ENCODE measurements at places on chromosomes 16 and 17.

DNA sequence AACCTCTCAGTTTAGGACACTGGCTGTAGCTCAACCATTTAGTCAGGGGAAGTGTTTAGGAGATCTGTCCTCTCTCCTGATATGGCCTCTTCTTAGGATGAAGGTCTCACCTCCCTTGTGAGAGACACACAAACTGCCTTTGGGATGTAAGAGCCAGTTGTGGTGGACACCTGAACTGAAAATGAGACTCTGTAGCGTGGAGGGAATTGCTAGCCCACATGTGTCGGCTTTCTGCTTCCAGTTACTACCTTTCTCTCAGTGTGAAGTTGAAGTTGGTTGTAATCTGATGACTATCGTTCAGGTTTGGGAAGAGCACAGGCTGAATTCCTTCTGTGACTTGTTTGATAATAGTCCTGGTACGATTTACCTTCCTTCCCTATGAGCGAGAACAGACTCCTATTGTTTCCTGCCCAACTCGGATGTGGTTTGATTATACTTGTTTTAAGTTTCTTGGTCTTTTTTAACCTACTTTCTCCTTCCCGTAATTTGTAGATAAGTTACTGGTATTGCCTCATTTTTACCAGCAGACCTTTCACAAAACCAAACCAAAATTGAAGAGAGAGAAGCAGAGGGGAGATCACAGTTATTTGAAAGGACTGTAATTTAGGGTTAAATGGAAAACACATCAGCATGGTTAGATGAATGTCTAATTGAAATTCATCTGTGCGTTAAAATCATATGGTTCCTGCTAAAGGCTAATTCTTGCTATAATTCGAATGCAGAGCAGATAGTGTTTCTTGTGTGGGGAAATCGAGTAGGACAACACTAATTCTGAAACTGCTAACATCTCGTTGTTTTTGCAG lies 43.2 kb downstream of the CLEC16A start:
- no peak for DNase-seq

GRCh38 chr17:33290253-33290652 lies 2.8 kb downstream of the ASIC2 start:
- no peak for DNase-seq

DNA sequence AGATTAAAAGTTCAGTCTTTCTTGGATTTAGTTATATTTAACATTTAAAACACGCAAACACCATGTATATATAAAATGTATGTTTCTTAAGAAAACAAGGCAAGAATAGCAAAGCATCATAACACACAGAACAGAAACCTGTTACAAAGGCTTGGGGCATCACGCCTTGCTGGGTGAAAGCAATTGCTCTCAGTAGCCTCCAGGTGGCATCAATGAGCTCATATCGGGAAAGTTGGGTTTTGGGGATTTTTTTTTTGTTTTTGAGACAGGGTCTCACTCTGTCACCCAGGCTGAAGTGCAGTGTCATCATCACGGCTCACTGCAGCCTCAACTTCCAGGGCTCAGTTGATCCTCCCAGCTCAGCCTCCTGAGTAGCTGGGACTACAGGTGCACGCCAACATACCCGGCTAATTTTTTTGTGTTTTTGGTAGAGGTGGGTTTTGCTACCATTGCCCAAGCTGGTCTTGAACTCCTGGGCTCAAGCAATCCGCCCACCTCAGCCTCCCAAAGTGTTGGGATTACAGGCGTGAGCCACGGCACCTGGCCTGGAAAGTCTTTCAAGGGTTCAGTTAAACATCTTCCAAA lies 56.9 kb downstream of the CYB5D2 start:
- peak; percentile 46 for DNase-seq

- DNase-seq: no peak
Measured at GRCh38 chr16:8957509-8958157, 6.1 kb downstream of the USP7 start.

DNA sequence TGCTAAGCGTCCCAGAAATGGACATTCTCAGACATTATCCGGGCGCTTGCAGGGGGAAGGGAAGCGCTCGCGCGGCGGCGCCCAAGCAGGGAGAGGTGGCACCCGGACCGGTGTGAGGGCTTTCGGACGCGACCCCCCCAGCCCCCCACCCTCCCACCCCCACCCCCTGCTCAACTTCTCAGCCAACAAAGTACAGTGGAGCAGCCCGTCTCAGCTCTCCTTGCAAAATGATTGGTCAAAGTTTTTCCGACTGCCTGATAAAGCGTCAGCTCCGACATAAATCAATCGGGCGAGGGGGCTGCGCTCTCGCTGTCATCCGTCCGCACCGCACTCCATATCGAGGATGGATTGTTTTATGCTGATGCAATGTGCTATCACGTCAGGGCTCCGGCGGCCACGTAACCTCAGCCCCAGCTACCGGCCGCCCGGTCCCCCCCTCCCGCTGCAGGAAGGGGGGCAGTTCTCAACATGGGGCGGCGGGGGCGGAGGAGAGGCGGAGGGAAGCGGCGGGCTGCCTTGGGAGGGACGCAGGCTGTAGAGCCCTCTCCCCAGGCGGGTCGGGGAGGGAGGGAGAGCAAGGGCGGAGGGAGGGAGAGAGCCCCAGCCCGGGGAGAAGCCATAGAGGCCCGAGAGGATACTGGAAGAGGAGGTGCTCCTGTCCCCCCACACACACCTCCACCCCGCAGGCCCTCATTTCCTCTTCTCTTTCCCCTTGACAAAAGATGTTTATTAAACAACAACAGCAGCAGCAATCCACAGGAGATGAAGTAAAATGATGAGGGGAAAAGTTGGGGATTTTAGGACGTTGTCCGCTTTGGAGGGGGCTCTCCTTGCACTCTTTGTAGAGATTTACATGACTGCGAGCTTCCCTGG lies at the start of gene HOXB9:
Gene HOXB9, minus strand, starts transcription at position 114 of the 873 bp plus-strand sequence. Its CDS starts 89 bp downstream, at position 25.
- no peak for DNase-seq

GRCh38 chr17:55237268-55237667 lies 27.5 kb upstream of the HLF start:
- DNase-seq: no peak

GRCh38 chr16:48864055-48864454 lies 254.1 kb upstream of the N4BP1 start:
- DNase-seq: no peak

DNA sequence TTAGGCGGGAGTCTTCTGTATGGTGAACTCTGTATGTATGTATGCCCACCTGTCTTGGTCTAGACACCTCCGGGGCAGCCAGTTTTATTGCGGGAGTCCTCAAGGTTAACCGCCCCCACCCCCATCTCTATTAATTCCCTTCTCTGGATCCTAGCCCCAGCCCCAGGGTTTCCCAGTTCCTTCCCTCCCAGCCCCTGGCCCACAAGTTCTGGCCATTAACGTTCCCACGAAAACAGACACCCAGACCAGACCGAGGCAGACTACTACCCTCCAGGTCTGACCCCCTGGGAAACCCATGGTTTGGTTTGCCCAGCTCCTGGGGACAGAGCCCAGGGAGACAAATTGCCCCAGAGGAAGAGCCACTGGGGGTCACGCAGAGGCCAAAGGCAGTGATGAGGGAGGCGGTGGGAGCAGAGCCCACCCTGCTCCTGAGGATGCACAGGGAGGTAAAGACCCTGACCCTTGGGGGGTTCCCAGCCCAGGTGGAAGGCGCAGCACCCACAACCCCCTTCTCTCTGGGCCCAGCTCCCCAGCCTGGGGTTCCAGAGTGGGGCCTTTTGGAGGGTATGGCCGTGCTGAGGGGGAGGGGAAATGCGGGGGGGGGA lies 8.5 kb downstream of the TBKBP1 start:
- no peak for DNase-seq

- no peak for DNase-seq
Measured at GRCh38 chr16:28064706-28065249, 1.3 kb upstream of the GSG1L start.

- peak; percentile 92 for DNase-seq
Measured at GRCh38 chr17:50051082-50051576, 4.8 kb upstream of the ITGA3 start.

DNA sequence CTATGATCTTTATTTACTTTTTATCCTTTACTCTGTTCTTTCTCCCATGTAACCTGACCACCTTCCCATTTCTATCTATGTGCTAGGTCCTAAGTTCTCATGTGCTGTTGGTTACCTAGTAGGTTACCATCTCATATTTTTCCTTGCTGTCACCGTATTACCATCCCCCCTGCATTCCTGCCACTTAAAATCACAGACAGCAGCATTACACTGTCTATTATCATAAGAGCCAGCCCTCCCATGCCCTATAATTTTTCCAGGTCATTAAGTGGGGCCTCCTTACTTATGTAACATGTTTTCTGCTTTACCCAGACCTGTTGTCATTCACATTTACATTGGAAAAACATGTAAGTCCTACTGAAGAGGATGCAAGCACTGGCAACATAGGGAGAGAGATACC lies 202.9 kb downstream of the HS3ST3A1 start:
- DNase-seq: no peak

DNA sequence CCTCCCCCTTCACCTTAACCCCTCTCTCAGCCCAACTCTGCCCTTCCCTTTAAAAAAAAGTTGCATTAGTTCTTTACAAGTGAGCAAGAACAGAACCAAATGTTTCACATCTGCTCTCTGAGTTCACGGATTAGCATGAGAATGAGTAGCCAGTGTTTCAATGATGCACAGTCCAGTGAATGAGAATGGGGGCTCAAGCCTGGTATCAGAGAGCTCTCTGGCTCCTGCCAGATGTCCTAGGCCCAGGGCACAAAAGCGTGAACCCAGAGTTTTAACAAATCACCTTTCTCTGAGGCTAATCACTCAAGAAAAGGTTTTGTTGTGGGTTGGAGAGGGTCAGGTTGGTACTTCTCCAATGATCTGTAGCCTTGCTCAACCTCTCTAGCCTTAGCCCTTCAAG lies 41.5 kb upstream of the HS3ST3A1 start:
- no peak for DNase-seq

DNA sequence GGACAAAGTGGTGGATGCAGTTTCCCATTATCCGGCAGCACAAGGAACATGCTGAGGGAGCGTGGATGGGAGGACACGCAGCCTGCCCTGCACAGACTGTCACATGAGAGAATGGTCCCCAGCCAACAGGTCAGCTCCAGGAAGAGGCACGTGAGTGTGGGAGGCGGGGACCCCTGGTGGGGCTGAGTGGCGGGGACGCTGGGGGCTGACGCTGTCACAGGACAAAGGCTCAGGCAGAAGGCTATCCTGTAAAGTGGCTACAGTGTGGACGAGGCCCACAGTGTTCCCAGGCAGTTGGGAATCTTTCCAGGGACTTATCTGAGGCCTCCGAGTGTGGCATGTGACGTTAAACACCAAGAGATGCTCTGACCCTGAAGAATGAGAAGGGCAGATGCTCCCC lies 30.4 kb downstream of the MBTPS1 start:
- no peak for DNase-seq

GRCh38 chr16:12356632-12357340 lies 380.3 kb downstream of the SNX29 start:
- DNase-seq: no peak

DNA sequence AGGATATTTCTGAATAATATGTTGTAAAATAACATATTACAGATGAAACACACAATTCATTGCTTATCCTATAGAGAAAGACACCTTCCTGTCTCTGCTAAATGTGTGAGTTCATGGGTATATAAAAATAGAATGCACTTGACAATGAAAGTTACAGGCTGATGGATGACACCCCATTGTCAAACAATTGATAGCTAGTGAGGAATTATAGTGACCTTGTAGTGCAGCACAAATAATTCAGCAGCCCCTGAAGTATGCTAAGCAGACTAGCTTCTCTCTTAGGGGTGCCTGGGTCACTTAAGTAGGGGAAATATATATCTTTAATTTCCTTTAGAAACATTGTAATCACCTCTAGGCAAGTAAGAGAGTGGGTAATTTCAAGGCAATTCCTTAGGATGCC lies 826.2 kb downstream of the CDH8 start:
- DNase-seq: no peak

GRCh38 chr17:18040261-18040858 lies 1.2 kb downstream of the GID4 start:
- no peak for DNase-seq

- no peak for DNase-seq
Measured at GRCh38 chr16:89041571-89042481, 51.8 kb upstream of the ACSF3 start.

DNA sequence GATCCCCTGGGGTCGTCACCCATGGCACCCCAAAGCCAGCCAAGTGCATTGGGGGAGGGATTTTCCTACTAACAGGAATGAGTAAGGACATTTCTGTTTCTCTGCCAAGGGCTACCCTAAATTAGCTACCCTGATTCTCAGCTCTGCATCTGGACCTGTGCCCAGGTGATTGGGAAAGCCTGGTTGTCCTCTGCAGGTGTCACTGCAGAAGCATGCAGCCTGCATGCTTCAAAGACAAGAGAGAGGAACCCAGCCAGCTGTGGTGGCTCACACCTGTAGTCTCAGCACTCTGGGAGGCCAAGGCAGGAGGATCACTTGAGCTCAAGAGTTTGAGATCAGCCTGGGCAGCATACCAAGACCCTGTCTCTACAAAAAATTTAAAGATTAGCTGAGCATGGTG lies 19.6 kb downstream of the BEAN1 start:
- peak; percentile 49 for DNase-seq

DNA sequence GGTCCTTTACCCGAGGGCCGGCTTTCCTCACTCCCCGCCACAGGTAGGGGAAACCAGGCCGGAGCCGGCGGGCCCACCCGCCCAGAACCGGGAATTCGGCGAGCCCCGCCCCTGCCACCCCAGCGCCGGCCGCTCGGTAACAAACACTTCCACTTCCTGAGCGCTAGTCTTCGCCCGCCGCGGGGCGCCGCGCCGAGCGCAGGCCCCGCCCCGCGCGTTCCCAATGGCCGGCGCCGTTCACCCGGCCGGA lies 224 bp upstream of the NHERF1 start:
- no peak for DNase-seq

DNA sequence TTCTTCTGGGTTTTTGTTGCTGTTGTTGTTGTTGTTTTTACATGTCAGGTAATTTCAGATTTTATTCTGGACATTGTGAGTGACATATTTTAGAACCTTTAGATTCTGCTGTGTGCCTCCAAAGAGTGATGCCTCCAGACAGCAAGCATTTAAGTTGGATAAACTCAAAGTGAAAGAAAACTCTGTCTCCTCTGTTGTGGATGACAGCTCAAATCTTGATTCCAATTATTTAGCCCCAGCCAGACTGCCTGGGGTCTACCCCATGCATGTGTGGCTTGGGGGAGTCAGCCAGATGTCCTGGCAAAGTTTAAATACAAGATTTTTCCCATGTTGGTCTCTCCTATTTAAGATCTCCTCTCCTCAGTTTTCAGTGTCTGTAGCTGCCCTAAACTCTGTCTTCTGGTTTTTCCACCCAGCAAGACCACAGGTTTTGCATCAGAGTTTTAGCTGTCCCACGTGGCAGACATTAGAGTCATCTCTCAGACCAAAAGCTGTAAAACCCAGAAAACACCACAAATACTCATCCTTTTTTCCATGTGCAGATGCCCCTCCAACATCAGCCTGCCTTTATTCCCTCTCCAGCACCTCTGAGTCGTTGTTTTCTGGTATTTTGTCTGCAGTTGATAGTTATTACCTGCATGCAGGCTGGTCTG lies 19.4 kb upstream of the ZNF469 start:
- DNase-seq: no peak

DNA sequence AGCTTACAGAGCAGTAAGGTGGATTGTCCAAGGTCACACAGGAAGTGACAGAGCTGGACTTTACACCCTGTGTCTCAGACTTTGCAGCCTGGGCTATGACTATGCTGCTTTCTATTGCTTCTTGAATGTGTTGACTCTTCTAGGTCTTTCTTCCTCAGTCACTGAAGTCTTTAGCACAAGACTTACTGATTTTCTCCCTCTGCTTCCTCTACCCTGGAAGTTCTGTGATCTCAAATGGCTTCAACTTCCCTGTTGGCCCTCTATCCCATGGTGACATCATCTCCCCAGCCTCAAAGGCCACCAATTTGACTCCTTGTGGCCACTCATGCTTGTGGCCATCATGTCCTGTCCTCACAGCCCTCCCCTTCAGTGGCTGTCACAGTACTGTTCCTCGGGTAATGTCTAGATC lies 181.3 kb downstream of the HS3ST3A1 start:
- no peak for DNase-seq

- DNase-seq: no peak
Measured at GRCh38 chr17:30219315-30219714, 16.2 kb downstream of the SLC6A4 start.

Data from epithelial cell of esophagus (primary cell).